C1 segment of cervical spinal cord (tissue), 14 donors: ENCODE measurements at places on chromosomes 2 and 18.

- DNase-seq: no peak
Measured at GRCh38 chr2:206996556-206997065, 57.3 kb downstream of the CPO start.

- DNase-seq: no peak
Measured at GRCh38 chr18:33157893-33158292, 282.6 kb downstream of the CCDC178 start.

- no peak for DNase-seq
Measured at GRCh38 chr2:234331566-234331965, 165.3 kb downstream of the ARL4C start.

DNA sequence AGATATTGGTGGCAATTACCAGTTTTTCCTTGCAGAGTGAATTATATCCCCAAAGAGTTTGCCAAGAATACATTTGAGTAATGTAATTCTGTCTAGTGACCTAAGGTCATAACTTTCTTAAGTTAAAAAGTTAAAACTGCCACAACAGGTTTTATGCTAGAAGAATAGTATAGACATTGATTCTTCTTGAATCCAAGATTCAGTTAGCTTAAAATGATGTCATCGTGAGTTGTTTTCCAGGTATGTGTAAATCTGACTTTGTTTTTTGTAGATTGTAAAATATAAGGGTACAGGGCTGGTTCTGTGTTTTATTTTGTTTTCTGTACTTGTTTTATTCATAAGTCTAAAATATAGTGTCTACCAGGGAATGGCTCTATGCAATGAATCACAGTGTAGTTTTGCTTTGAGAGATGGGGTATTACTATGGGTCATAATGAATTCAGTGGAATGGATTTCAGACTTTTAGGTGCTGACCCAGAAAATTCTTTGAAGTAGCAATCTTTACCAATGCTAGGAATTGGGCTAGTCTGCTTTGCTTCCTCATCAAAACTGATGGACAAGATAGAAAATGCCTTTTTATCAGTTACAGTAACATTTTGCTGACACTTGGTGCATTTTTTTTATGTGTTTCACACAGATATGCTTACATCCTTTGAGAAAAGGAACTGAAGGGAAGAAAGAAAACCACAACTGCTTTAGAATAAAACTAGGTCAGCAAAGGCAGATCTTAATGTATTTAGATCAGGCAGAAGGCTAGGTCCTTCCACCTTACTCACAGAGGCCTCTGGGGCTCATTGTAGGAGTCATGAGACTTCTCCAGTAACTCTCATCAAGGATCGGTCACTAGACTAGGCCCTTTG lies 20.8 kb upstream of the MGAT5 start:
- no peak for DNase-seq

DNA sequence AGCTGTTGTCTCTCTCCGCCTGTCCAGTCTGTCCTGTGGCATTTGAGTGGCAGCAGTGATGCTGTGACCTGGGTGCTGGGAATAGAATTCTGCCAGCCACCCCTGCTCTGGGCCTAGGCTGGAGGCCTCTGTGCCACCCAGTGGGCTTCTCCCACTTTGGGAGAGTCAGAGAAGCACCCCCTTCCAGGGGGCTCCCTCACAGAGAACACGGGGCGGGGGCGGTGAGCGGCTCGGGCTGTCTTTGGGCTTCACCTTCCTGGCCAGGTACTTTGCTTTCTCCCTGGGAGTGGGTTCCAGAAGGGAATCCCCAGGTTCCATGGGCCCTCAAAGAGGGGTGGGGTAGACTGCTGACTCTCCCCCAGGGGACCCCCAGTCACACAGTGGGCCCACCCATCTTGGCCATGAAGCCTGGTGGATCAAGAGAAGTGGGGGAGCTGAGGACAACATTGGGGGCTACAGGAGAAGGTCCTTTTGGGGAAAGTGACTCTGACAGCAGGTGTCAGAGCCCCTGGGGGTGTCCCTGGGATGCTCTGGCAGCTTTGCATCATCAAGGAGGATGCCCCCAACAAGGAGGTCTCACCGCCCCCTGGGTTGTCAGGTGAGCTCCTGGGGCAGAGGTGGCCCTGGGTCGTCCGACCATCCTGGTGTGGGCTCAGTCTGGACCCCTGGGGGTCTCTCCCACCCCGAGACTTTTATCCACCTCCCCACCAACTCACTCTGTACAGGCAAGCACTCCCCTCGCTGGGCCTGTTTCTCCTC lies 18.8 kb upstream of the BOK start:
- no peak for DNase-seq

DNA sequence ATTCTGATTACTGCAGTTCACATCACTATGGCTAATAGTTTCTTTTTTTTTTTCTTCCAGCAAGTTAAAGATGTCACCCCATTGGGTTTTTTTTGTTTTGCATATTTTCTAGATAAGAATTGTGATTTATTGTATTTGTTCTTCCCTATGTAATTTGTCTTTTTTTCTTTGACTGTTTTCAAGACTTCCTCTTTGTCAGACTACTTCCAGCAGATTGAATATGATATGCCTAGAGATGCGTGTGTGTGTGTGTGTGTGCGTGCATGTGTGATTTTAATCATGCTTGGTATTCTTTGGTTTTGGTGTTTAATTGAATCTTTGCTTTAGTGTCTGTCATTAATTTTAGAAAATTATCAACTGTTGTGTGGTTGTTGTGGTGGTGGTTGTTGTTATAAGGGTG lies 166.7 kb upstream of the SLC39A10 start:
- DNase-seq: no peak
